ENCODE measurements at places on chromosomes 6 and 20. TPM values are rescaled to one million over a fixed set of nuclear protein-coding genes. Genes with fewer than 3 reads are reported as not detected.

The GLP1R gene
- polyA plus RNA-seq = 0.13 TPM

The KHDC3L gene
- not detected for polyA plus RNA-seq

The PHACTR1 gene
- polyA plus RNA-seq = 3.3 TPM

The ADTRP gene
- polyA plus RNA-seq = 5.9 TPM

The TNNC2 gene
- 1.9 TPM for polyA plus RNA-seq

The CLDN20 gene
- polyA plus RNA-seq = 0.77 TPM

- peak; percentile 68 for DNase-seq
These were observed 129.2 kb downstream of the FYN start for GRCh38 chr6:111743862-111744692.

GRCh38 chr6:150243620-150244314, 100.9 kb downstream of the PPP1R14C start:
- DNase-seq = no peak

GRCh38 chr6:131383421-131384411, 189.3 kb upstream of the ARG1 start:
- DNase-seq = no peak

GRCh38 chr20:59945175-59945574, 5.0 kb downstream of the FAM217B start:
- no peak for DNase-seq

- no peak for DNase-seq
These were observed 105.6 kb upstream of the RNF24 start for GRCh38 chr20:4120921-4121321.

- DNase-seq = no peak
These were observed 104.1 kb downstream of the THEMIS start for GRCh38 chr6:127796713-127797112.

DNA sequence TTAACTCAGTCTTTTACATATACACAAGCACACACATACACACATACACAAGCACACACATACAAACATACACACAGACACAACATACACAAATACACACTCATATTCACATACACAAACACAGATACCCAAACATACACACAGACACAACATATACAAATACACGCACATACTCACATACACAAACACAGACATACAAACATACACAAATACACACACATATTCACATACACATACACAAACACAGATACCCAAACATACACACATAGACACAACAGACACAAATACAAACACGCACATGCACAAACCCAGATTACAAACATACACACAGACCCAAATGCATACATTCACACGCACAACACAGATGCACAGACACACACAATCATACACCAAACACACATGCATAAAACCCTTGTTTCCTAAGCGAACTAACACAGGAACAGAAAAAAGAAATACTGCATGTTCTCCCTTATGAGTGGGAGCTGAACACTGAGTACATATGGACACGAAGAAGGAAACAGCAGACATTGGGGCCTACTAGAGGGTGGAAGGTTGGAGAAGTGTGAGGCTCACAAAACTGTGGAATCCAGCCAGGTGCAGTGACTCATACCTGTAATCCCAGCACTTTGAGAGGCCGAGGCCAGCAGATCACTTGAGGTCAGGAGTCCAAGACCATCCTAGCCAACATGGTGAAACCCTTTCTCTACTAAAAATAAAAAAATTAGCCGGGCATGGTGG, 34.2 kb downstream of the PIM1 start:
- no peak for DNase-seq

GRCh38 chr6:105872249-105872648, 213.9 kb upstream of the PRDM1 start:
- no peak for DNase-seq

DNA sequence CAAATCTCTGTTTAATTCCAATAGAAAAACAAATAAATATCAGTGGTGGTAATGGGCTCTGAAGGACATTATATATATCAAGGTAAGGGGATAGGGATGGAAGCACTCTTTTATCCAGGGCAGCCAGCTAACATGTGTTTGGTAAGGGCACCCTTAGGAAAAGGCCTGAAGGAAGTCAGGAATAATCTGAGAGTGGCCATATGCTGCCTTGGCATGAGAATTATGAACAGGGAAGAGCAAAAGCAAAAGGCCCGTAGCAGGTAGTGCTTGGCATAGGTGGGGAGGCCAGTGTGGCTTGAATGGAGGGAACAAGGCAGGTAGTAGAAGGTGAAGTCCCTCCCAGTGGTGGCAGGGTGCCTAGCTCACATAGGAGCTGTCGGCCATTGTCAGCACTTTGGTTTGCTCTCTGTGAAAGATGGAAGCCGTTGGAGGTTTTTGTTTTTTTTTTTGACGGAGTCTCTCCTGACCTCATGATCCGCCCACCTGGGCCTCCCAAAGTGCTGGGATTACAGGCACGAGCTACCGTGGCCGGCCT, 39.6 kb upstream of the CSE1L start:
- no peak for DNase-seq

- DNase-seq = no peak
These were observed 68.5 kb upstream of the ARMH2 start for GRCh38 chr6:24867104-24867703.

GRCh38 chr6:11535801-11536230, 1.7 kb upstream of the TMEM170B start:
- peak; percentile 28 for DNase-seq

GRCh38 chr6:109526905-109527628, 44.0 kb upstream of the ZBTB24 start:
- peak; percentile 44 for DNase-seq

DNA sequence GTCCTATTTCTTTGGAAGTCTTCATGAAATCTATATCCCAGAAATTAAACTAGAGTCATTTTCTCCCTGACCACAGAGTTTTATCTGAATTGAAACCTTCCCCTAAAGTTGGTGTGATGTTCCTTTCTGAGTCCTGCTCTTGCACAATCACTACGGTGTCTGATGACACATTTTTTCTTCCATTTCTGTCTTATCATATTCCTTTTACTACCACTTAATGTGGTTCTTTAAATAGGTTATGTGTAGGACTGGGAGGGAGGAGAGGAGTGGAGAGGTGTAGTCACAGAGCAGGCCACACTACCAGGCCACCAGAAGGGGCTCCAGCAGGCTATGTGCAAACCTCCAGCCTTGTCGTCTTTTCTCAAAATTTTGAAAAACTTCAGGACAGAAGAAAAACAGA, 39.7 kb upstream of the ATXN1 start:
- DNase-seq = no peak

DNA sequence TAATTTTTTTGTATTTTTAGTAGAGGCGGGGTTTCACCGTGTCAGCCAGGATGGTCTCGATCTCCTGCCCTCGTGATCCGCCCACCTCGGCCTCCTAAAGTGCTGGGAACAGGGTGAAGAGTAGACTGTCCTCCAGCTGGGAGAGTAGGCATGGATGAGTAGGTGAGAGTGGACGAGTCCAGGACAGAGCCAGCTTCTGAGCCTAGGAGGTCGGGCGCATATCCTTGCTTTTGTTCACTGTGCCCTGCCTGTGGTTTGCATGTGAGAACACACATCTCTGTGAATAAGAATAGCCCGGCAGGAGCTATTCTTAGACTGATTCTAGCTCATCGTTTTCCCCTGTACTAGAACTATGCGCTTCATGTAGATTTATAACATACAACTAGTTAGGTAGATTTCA, 78.3 kb downstream of the RPP40 start:
- DNase-seq = no peak

- no peak for DNase-seq
These were observed 185.4 kb upstream of the GRIK2 start for GRCh38 chr6:101208152-101208551.

DNA sequence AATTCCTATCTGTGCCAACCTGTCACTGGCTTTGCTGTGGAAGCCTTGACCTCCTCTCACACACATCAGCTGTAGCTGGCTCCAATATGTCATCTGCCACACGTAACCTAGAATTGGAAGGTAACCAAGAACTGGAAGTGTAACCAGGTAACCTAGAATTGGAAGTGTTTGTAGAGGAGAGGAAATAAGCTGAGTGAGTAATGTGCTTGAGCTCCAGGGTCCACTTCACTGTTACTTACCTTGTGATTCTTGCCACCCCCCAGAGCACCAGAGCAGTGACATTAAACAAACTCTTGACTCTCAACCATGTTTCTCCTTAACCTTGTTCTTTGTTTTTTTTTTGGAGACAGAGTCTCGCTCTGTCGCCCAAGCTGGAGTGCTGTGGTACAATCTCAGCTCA, 350.5 kb downstream of the NRN1 start:
- no peak for DNase-seq

Data from kidney (tissue), 22 donors.